ENCODE measurements at places on chromosomes 2 and 18. TPM values are rescaled to one million over a fixed set of nuclear protein-coding genes. Genes with fewer than 3 reads are reported as not detected.

GRCh38 chr2:133213651-133214050 lies 354.6 kb downstream of the NCKAP5 start:
- no peak for ATAC-seq

DNA sequence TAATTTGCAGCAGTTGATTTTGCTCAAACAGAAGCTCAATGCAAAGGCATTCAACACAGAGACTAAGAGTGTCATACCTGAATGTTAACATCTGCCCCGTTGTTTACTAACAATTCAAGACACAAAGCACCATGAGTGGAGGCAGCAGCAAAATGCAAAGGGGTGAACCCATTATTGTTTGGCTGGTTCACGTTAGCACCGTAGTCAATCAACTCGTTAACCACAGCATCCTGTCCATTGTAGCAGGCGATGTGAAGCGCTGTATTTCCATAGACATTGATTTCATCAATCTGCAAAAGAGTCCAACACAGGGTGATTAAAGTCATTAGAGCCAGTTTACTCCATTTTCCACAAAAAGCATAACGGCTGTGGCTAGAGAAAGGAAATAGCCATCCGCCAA lies 189.3 kb downstream of the ANKRD44 start:
- no peak for ATAC-seq

DNA sequence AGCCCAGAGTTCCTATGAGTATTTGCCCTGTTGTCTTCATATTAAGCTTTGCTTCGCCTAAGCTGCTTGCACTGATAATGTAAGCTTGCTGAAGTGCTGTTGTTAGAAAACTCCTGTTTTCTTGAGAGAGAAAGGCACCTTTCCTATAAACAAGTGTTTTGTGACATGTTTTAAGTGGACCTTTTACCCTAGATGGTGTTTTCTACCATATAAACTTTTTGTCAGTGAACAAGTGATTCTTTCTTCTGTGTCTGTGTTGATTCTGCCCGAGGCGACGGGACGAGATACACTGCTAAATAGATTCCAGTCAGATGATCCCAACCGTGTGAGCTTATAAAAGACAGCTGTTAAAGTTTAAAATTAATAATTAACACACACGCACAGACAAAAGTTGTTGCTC lies 24.1 kb downstream of the CABLES1 start:
- ATAC-seq = no peak

GRCh38 chr2:150178591-150178990 lies 308.9 kb downstream of the RND3 start:
- no peak for ATAC-seq

GRCh38 chr2:88187038-88187676 lies 17.0 kb downstream of the THNSL2 start:
- peak; percentile 94 for ATAC-seq

- ATAC-seq = no peak
Observed at GRCh38 chr2:95333888-95334338, 36.8 kb downstream of the KCNIP3 start.

The SANBR gene
- 3.3 TPM for total RNA-seq

Data from motor neuron (in vitro differentiated cells).